ENCODE measurements at places on chromosomes 3 and 15.
A peak's percentile ranks its signal among the peaks of the same experiment; 100 is the strongest.

DNA sequence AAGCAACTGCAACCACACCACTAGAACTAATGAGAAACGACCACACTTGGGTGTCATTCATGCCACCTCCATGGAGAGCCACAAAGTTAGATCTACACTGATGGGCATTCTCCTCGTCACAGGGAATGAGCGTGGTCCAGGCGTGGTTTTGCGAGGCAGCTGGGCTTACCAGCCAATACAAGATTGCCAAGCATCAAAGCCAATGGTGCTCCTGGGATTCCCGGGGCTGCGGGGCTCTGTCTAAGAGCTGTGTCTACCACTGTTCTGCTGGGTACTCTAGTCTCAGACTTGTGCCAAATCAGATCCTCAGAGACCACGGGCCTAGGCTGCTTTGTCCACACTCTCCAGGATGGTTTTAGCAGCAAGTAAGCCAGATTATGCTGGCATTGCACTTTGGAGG, 43.8 kb downstream of the RAB6B start:
- DNase-seq, result no peak

- DNase-seq, result no peak
Observed at GRCh38 chr3:190586631-190587011, 72.7 kb downstream of the IL1RAP start.

- peak; percentile 25 for DNase-seq
Observed at GRCh38 chr3:108914774-108915641, 38.7 kb downstream of the GUCA1C start.

DNA sequence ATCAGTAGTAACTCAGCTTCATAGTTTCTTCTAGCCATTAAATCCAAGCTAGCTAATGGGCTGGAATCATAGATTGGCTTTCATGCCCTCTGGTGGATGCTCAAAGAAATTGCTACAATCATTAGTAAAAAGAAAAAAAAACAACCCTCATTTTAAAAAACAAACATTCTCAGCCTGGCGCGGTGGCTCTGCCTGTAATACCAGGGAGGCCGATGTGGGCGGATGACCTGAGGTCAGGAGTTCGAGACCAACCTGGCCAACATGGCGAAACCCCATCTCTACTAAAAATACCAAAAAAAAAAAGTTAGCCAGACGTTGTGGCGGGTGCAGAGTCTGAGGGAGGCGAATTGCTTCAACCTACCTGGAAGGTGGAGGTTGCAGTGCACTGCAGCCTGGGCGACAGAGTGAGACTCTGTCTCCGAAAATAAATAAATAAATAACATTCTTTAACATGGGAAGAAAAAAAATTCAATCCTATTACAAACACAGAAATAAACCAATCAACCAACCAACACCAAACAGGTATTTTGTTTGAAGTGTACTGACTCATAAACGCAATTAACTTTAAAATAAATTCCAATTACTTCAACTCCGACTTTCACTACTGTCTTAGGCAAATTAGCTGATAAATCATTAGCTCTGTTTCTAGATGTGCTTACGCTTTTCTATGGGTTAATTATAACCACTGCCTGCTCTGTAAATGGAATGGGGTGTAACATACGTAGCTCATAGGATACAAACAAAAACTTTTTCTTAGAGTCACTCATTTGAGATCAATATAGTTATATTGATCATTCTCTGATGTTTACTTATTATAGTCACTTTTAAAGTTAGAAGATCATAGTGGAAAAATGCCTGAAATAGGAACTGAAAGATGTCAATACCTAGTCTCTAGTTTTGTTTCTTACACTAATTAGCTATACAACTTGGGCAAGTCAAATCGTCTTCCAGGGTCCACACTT, 24.9 kb downstream of the TMEM207 start:
- no peak for DNase-seq

- no peak for DNase-seq
Observed at GRCh38 chr3:175185903-175186302, 326.8 kb downstream of the NAALADL2 start.

GRCh38 chr3:106249159-106249558, 380.3 kb upstream of the CBLB start:
- DNase-seq, result no peak
